ENCODE measurements at places on chromosomes 13 and 19.

GRCh38 chr19:36577271-36577996, 4.3 kb upstream of the ZNF529 start:
- no peak for DNase-seq
- H3K36me3 ChIP-seq: peaks cover 67% of the 10 kb centered on the region
- H3K4me3 ChIP-seq: no peak overlapping the region
- H3K27me3 ChIP-seq: no peaks in the 10 kb centered on the region

- no peaks in the 10 kb centered on the region for H3K36me3 ChIP-seq
- no peak overlapping the region for H3K4me3 ChIP-seq
- no peak for DNase-seq
- H3K27me3 ChIP-seq: no peaks in the 10 kb centered on the region
- peaks cover 11% of the 10 kb centered on the region for H3K4me1 ChIP-seq
Measured at GRCh38 chr19:38267761-38268483, 3.5 kb downstream of the SPINT2 start.

DNA sequence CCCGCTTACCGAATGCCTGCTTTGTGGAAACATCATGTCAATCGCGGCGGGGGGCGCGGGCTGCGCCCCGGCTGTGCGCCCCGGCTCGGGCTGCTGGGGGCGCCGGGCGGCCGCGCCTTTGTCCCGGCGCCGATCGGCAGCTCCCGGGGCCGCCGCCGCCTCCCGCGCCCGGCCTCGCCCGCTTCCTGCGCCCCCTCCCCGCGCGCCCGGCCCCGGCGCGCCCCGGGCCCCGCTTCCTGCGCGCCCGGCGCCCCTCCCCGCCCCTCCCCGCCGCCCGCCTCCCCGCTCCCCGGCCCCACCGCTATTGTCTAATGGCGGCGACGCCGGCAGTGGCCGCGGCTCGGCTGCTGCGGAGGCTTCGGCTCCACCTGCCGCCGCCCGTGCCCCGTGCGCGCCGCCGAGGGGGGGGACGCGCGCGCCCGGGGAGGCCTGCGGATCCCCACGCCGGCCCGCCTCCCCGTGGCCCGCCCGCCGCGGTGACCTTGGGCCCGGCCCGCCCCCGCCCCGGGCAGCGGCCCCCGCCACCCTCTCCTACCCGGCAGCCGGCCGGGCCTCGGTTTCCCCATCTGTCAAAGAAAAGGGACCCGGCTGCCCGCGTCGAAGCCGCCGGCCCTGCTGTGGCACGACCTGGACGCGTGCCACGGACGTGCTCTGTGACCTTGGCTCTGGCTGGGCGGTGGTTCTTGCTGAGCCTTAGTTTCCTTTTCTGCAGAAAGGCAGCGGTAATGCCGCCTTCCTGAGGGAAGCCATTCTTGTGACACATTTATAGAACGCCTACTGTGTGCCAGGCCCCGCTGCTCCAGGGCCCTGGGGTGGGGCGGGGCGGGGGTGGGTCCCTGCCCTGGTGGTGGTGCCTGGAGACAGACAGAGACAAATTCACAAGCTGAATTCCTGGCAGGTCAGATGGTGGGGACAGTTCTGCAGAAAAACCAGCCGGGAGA, at the start of gene TLE5:
TSS of gene TLE5 (minus strand) at position 331 of the 941 bp plus-strand sequence. CDS start at position 36, 295 bp downstream.
- H3K4me1 ChIP-seq: peaks cover 40% of the 10 kb centered on the region
- peak within 1 kb of the TSS; percentile 99 for H3K27ac ChIP-seq
- H3K4me3 ChIP-seq: peak within 1 kb of the TSS; percentile 90
- peaks cover 32% of the 10 kb centered on the region for H3K36me3 ChIP-seq
- H3K27me3 ChIP-seq: no peaks in the 10 kb centered on the region
- peak; percentile 77 for DNase-seq

GRCh38 chr19:15194938-15195337, 5.9 kb downstream of the NOTCH3 start:
- peak overlapping the region; percentile 39 for H3K4me3 ChIP-seq
- peaks cover 42% of the 10 kb centered on the region for H3K27me3 ChIP-seq
- peak overlapping the region; percentile 62 for H3K27ac ChIP-seq

- no peak overlapping the region for H3K4me3 ChIP-seq
- peaks cover 31% of the 10 kb centered on the region for H3K27me3 ChIP-seq
- no peaks in the 10 kb centered on the region for H3K36me3 ChIP-seq
Measured at GRCh38 chr19:41083516-41083915, 4.7 kb upstream of the CYP2A13 start.

GRCh38 chr13:21932578-21932977, 261.7 kb downstream of the FGF9 start:
- no peak overlapping the region for H3K4me3 ChIP-seq
- no peak for DNase-seq
- no peak overlapping the region for H3K27ac ChIP-seq
- H3K27me3 ChIP-seq: no peaks in the 10 kb centered on the region
- H3K4me1 ChIP-seq: no peaks in the 10 kb centered on the region

DNA sequence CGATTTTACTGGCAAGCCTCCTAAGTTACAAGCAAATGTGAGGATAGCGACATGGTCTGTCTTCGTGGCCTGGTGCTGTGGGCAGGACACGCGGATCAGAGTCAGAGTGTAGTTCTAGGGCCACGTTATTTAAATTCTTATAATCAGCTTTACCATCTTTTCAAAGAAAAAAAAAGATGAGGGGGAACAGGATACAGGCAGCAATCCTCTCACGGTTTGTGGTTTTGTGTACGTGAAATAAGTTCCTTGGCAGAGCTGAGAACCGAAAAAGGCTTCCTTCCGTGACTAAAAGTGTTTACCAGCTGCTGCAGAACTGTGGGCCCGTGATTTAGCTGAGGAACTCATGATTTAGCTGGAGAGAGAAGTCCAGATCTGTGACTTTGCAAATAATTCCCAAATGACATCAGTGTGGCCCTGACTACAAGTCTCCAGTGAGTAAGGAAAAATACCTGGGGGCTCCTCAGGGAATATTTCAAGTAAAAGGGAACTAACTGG, 27.2 kb downstream of the RCBTB2 start:
- H3K36me3 ChIP-seq: peaks cover 19% of the 10 kb centered on the region
- peaks cover 30% of the 10 kb centered on the region for H3K4me1 ChIP-seq
- no peaks in the 10 kb centered on the region for H3K27me3 ChIP-seq
- peak; percentile 47 for DNase-seq

DNA sequence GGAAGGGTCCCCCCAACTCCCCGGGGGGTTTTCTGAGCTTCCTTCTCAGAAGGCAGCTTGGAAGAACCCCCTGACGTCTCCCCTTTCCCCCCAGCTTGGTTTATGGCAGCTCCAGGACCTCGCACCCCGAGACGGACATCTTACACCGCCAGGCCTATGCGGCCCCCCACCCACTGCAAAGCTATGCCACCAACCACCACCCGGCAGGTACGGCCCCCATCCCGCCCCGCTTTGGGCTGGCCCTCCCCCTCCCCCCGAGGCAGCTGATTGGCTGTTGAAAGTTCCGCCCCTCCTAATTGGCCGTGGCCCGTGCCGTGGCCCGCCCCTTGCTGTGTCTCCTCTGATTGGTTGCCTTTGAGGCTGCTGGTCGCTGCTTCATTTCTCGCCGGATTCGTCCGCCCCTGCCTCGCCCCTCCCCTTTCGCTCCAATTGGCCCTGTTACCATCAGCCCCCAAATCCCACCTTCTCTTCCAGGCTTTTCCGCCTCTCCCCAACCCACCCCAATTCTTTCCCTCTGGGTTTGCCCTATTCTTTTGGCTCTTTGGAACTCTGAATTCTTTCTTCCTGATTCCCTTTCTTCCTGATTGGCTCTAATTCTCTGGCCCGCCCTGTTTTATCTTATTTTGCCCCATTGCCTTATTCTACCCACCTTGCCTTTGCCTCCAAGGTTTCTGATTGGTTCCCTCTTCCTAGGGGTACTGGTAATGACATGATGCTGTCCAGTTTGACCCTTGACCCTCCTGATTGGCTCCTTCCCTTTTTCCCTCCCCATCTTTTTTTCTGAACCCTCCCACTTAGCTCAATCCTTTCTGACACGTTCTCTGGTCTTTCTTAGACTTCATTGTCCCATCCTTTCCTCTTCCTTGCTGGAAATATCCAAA, 2.5 kb downstream of the PRR12 start:
- H3K4me3 ChIP-seq: no peak overlapping the region
- no peaks in the 10 kb centered on the region for H3K27me3 ChIP-seq
- H3K4me1 ChIP-seq: peaks cover 22% of the 10 kb centered on the region
- peaks cover 43% of the 10 kb centered on the region for H3K36me3 ChIP-seq
- DNase-seq: peak; percentile 96
- H3K27ac ChIP-seq: peak overlapping the region; percentile 96

DNA sequence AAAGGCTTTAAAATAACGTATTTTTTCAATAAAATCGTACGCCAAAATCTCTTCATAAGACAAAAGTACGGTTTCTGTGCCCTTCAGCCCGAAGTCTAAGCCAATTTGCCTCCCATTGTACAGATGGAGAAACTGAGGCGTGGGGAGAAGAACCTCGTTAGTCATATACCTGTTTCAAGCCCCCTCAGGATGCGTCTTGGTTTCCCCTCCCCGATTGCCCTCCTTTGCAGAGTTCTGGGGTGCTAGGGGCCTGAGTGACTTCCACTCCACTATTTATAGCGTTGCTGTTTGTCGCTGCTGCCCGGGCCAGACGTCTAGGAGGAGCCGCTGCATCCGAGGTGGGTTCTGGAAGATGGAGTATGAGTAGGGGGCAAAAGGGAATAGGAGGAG, 2.3 kb upstream of the LTBP4 start:
- H3K27ac ChIP-seq: peak overlapping the region; percentile 61
- H3K4me1 ChIP-seq: peaks cover 71% of the 10 kb centered on the region
- no peaks in the 10 kb centered on the region for H3K36me3 ChIP-seq
- peaks cover 25% of the 10 kb centered on the region for H3K27me3 ChIP-seq
- peak overlapping the region; percentile 72 for H3K4me3 ChIP-seq

DNA sequence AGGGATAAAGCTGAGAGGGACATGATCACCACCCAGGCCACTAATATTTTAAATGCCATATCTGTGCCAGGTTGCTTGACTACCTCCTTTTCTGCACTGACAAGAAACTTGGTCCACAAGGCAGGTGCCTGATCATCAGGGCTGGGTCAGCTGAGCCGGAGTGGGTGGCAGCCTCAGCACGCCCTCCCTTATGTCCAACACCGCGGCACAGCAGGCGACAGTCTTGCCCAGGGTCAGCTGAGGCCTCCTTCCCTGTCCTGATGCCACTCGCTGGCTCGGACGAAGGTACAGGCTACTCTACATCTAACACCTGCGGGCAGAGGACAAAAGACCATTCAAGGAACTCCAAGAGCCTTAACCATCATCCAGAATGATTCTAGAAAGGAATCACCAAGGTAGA, 16.9 kb downstream of the ZC3H4 start:
- H3K27ac ChIP-seq: peak overlapping the region; percentile 29
- no peak overlapping the region for H3K4me3 ChIP-seq
- peak; percentile 22 for DNase-seq
- no peaks in the 10 kb centered on the region for H3K27me3 ChIP-seq
- H3K36me3 ChIP-seq: peaks cover 23% of the 10 kb centered on the region

DNA sequence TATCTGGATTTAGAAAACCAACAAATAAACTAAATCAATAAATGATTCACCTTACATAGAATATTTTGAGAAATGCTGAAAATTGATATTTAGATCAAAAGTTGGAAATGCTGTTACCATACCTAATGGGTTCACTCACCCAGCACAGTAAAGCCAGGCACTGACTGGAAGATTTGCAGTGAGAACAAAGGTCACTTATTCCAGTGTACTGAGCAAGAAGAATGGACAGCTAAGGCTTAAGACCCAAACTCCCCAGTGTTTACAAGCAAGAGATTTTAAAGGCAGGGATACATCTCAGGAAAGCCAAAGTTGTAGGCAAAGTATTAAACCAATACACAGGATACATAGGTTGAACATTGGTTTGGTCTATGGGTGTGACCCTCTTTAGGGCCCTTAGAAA, 523.9 kb upstream of the PCDH9 start:
- no peaks in the 10 kb centered on the region for H3K36me3 ChIP-seq
- no peak for DNase-seq
- H3K4me1 ChIP-seq: no peaks in the 10 kb centered on the region

- H3K4me3 ChIP-seq: no peak overlapping the region
- DNase-seq: no peak
- peaks cover 6% of the 10 kb centered on the region for H3K4me1 ChIP-seq
- no peak overlapping the region for H3K27ac ChIP-seq
- H3K36me3 ChIP-seq: no peaks in the 10 kb centered on the region
Measured at GRCh38 chr13:52001120-52001731, 10.0 kb downstream of the ATP7B start.

- no peak overlapping the region for H3K27ac ChIP-seq
- no peak for DNase-seq
- no peaks in the 10 kb centered on the region for H3K27me3 ChIP-seq
- no peaks in the 10 kb centered on the region for H3K4me1 ChIP-seq
- H3K4me3 ChIP-seq: no peak overlapping the region
Measured at GRCh38 chr13:81211713-81212112, 870.8 kb upstream of the SPRY2 start.

DNA sequence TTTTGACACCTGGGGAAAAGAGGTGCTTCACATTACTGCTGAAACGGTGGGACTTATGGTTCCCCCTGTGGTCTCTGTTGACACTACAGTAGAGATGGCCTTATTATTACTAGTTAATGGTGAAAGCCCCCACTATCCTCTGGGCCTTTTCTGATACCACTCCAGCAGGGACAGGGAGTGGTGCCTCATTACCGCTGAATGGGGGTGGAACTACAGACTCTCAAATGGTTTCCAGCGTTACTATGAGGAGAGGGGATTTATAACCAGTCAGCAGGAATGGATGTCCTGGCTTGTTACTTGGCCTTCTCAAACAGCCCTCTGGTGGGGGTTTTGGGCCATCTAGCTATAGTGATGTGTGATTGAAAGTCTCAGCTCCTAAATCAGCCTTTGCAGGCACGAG, 96.7 kb upstream of the DIAPH3 start:
- H3K27me3 ChIP-seq: no peaks in the 10 kb centered on the region
- no peak overlapping the region for H3K27ac ChIP-seq
- no peak overlapping the region for H3K4me3 ChIP-seq
- H3K4me1 ChIP-seq: no peaks in the 10 kb centered on the region
- no peaks in the 10 kb centered on the region for H3K36me3 ChIP-seq

DNA sequence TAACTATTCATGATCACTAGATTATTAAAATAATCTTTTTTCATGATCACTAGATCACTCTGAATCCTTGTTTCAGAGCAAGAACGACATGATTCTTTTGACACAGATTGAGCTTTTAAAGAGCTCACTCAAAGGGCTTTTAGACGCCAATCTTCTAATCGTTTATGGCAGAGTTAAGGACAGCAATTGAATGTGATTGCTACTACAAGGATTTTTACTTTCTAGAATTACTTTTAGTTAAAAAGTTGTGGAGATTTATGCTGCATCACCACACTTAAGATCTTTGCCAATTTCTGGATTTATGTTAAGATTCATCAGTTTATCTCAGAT, 1.3 kb downstream of the EXOSC8 start:
- peaks cover 47% of the 10 kb centered on the region for H3K36me3 ChIP-seq
- no peak for DNase-seq
- no peak overlapping the region for H3K27ac ChIP-seq
- peak overlapping the region; percentile 84 for H3K4me3 ChIP-seq
- no peaks in the 10 kb centered on the region for H3K27me3 ChIP-seq
- H3K4me1 ChIP-seq: peaks cover 11% of the 10 kb centered on the region

GRCh38 chr13:66402546-66402945, 827.6 kb downstream of the PCDH9 start:
- H3K27me3 ChIP-seq: no peaks in the 10 kb centered on the region
- DNase-seq: no peak
- no peak overlapping the region for H3K4me3 ChIP-seq
- no peak overlapping the region for H3K27ac ChIP-seq

- peaks cover 20% of the 10 kb centered on the region for H3K27me3 ChIP-seq
- no peak for DNase-seq
- H3K4me1 ChIP-seq: peaks cover 5% of the 10 kb centered on the region
- H3K4me3 ChIP-seq: no peak overlapping the region
- no peaks in the 10 kb centered on the region for H3K36me3 ChIP-seq
- no peak overlapping the region for H3K27ac ChIP-seq
Measured at GRCh38 chr19:366951-367350, 22.4 kb upstream of the MIER2 start.
